Lower leg skin (tissue), 4 donors: ENCODE measurements at places on chromosomes 7 and 10.

DNA sequence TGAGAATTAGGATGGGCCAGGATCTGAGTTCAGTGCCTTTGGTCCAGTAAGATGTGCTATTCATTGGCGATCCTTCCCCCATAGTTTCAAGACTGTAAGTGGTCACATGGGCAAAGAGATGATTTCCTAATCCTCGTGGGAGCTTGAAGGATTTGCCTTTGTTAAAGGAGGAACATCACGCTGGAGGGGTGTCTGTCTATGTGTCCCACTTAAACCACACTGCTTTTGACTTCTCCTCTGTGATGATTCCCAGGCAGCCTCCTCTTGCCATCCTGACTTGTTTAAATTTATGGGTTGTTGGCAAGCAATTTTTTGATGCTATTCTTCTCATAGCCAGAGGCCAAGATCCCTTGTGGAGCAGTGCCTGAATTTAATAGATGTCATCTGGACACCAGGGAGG, 154.0 kb downstream of the TCF7L2 start:
- no peak for DNase-seq

DNA sequence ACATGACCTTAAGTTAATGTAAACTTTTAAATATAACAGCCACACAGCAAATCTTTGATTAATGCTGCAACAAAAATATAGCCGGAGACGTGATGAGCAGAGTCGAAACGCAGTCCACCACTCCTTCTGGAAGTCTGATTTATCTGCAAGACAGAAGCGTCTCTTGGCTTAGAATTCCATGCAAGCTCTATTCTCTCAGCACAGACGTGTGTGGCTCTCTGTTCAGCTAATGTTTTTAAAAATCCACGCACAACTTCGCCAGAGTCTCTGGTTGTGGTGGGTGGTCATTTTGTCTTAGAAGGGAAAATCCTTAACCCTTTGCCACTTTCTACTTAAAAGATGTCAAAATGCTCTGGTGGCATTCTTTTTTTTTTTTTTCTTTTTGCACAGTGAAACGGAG, 438.0 kb upstream of the MGMT start:
- no peak for DNase-seq

DNA sequence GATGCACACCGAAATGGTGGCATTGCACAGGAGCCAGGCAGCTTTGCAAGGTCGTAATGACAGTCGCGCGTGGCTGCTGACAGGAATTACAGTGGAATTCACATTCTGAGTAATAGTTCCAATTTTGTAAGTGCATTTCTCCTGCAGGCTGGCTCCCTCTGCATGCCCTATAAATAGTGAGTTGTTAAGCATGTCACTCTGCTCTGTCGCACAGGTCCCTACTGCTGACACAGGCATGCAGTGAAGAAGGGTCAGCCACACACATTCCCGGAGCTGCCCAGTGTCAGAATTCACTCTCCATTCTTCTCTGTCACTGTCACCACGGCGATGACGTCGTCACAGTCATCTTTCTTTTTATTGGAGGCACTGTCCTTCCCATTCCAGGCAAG, 49.2 kb upstream of the SHH start:
- no peak for DNase-seq

- DNase-seq: no peak
Measured at GRCh38 chr7:92837000-92837749, 802 bp upstream of the CDK6 start.

DNA sequence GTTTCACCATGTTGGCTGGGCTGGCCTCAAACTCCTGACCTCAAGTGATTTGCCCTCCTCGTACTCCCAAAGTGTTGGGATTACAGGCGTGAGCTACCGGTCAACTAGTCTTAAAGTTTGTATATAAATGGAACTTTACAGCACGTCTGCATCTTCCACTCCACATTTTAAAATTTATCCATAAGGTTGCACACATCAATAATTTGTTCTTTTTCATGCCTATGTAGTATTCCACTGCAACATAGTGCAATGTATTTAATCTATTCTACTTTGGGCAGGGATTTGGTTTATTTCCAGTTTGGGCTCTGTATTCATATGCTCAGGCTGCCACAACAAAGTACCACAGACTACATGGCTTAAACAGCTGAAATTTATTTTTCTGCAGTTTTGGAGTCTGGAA, 90.0 kb downstream of the NPTX2 start:
- no peak for DNase-seq

GRCh38 chr7:142174441-142174840, 62.9 kb downstream of the MGAM2 start:
- DNase-seq: no peak

DNA sequence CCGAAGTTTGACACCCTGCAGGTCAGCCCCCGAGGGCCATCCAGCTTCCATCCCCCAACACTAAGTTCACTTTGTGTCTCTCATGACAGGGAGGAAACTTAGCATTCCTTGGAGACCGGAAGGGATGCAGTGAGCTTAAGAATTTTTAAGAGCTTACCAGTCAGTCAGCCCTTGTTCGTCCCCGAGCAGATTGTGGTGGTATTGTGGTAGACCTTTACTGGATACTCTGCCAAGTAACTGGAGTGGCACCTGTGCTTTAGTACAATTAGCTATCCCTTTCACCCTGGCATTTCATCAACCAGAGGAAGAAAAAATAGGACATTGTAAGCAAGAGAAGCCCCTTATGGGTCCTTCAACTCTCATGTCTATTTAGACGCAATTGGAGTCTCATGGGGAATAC, 74.8 kb downstream of the NSUN6 start:
- DNase-seq: no peak

DNA sequence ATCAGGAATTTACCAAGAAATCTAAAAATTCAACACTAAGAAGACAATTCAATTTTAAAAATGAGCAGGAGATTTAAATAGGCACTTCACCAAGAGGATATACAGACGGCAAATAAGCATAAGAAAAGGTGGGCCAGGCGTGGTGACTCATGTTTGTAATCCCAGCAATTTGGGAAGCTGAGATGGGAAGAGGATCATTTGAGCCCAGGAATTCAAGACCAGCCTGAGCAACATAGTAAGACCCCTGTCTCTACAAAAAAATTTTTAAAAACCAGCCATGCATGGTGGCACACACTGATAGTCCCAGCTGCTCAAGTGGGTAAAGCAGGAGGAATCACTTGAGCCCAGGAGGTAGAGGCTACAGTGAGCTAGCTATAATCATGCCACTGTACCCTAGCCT, 3.5 kb upstream of the AKR1D1 start:
- DNase-seq: no peak

DNA sequence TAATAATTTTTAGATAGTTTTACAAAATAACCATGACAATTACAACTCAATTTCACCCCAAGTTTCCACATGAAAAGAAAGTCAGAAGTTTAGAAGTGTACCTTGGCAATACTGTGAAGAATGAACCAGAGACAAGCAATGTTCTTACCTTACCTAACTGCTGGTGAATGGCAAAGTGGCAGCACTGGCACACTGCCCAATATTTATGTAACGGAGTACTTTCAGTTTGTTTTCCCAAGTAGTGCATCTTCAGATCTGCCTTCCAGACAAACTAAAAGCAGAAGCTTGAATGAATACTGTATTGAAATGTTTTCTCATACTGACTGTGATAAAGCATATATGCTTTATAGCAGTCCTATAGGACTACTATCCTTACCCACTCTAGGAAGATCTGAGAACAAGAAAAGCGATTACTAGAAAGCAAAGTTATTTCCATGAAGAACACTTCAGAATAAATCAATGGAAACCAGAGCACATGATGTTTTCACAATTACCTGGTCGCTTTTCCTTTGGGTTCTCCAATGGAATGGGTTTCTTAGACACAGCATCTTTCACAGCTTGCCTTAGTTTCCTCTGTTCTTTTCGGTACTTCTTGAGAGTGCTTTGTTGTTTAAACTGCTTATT, 1.5 kb downstream of the NOC3L start:
- DNase-seq: no peak

GRCh38 chr7:1238931-1239802, 6.5 kb downstream of the UNCX start:
- no peak for DNase-seq

DNA sequence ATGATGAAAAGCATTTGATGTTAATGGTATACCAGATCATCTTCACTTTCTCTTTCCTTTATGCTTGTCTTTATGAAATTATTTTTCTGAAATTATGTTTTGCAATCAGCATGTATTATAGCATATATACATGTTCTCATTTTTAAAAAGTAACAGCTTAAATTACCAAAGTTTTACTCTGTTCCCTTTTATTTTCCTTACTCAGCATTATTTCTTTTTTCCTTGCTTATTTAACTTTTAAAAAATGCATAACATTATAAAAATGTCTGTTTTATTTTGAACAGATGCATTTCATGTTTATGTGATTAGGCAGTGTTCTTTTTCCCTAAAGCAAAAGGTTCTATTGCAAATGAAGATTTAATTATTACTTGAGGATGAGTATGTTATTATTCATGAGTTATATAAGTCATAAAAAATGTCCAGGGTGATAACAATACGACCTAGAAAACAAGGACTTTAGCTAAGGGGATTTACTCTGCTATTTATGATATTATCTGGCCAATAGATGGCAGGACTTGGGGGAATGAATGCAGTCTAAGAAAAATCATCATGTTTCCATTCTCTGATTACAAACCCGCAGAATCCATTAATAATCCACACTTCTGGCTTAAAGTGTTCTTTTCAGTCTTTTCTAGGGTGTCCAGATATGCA, 38.5 kb downstream of the CABCOCO1 start:
- no peak for DNase-seq

- DNase-seq: no peak
Measured at GRCh38 chr7:121558288-121558687, 162.2 kb upstream of the FAM3C start.

DNA sequence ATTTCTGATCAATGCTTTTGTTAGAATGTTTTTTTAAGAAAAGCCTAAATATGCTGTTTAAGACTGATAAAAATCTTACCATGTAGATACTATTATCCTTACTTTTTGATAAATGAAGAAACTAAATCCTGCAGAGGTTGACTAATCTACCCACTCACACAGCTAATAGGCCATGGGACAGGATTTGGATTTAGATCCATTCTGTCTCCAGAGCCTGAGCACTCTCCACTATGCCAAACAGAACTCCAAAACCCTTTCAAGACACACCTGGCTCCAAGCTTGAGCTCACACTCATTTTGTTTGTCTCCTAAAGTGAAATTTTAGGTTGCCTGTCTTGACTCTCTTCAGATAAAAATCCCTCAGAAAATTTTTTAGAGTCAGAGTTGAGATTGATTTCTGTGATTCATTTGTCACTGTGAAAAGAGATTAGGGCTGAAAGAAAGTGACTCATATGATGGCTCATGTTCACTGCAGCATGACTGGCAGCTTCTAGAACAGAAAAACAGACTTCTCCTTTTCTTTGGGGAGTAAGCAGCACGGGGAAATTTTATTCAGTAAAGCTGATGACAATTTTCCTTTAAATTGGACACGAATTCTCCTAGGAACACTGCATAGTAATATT, 132.3 kb upstream of the POT1 start:
- DNase-seq: no peak

DNA sequence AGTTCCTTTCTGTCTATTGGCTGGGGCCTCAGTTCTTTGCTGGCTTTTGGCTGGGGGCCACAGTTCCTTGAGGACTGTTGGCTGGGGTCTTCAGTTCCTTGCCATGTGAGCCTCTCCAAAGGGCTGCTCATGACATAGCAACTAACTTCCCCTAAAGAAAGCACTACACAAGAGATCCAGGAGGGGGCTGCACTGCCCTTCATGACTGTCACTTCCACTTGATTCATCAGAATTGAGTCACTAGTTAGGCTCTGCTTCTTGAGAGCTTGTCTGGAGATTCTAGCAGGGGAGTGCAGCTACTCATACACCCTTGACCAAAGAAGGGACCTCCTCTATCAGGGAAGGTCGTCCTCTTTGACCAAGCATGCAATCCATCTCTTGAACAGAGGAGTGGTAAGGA, 38.0 kb upstream of the MKX start:
- no peak for DNase-seq

DNA sequence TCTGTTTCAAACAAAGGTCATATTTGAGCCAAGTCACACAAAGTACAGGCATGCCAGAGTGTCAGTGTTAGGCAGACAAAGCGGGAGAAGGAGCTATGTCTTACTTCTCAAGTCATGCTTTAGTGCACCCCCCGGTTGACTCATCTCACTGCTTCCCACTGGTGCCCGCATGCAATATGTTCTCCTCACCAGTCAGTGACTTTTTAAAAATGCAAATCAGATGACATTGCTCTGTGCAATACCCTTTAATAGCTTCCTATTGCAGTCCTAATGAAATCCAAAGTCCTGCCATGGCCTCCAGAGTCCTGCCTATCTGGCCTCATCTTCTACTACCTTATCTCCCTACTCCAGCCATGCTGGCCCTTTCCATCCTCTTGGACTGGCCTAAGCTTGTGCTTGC, 429.1 kb downstream of the ACTR3B start:
- DNase-seq: no peak

DNA sequence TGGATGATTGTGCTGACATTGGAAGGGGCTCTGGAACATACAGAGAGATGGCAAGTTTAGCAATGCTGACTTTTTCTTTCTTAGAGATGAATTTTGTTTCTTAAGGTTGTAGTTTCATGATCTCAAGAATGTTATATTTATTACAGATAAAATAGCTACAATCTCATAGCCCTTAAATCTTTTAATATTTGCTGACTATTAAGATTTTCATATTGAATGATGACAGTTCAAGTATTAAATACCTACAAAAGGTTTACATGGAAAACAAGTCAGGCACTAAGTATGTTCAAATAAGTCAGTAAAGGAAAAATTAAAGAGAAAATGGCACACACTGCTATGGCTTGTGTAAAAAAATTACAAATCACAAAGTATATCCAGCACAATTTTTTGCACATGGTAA, 252.1 kb upstream of the SLC26A5 start:
- no peak for DNase-seq

GRCh38 chr7:123705211-123705901, 43.4 kb downstream of the WASL start:
- DNase-seq: no peak

DNA sequence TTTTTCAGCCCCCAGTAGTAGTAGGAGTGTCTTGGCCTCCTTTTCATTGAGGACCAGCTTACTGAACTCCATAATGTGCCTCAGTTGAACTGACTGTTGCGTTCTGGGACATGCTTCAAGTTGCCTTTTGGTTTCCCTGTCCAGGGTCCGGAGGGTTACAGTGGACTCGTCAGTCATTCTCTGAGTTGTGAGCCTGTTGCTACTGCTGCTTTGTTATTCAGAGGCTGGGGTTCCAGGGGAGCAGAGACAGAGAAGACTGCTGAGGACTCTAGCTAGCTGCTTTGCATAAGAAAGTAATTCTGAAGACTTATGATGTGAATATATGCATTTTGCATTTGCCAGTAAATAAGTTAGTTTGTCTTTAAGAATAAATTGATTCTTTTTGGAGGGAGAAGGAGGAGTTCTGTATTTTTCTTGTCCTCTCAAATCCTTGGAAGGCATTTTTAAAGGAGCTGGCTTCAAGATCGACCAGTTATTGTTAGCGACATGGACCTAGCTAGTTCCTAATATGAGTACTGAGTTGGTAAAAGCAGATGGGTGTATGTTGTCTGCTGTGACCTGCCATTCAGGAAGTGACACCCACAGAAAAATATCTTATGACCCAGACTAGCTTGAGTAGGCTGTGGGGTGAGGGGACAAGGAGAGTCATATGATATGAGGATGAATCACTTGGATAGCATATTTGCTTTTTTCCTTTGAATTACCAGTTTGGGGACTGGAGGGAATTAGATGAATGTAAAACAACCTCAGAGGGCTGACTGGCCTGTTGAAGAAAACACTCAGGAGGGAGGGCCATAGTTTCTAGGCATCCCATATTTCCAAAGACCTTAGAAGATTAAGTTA, 8.3 kb downstream of the PI4K2A start:
- DNase-seq: no peak

GRCh38 chr10:11475831-11476434, 135.5 kb downstream of the USP6NL start:
- no peak for DNase-seq

GRCh38 chr10:71757399-71757922, 15.9 kb downstream of the VSIR start:
- no peak for DNase-seq
